NCI-H446 treated with DMSO at 0.1 percent for 48 hours (cell line): ENCODE measurements at places on chromosomes 6 and 20.

- DNase-seq = no peak
Measured at GRCh38 chr6:15502446-15503345, 160.1 kb downstream of the DTNBP1 start.

- DNase-seq = no peak
Measured at GRCh38 chr20:63500151-63500901, 1.4 kb upstream of the EEF1A2 start.

DNA sequence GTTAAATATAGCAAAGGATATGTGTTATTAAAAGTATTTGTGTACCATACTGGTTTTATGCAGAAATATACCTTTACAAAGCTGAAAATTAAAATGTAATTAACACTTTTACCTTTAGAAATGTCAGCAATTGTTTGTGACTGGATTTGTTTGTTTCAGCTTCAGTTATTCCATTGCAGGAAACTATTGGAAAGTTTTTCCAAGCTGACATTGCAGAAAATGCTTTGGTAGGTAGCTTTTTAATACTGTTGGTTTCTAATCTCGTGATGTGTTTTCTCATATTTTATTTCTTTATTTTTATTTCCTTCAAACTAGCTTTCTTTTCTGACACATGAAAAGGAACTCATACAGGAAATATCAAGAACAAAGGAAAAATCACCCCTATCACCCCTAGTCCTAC, 8.2 kb downstream of the NDUFAF5 start:
- no peak for DNase-seq

- no peak for DNase-seq
Measured at GRCh38 chr20:34268851-34269636, 27.8 kb downstream of the ASIP start.

- DNase-seq = no peak
Measured at GRCh38 chr20:48711044-48711428, 116.8 kb downstream of the PREX1 start.

GRCh38 chr6:144134737-144135136, 15.6 kb upstream of the STX11 start:
- DNase-seq = no peak

GRCh38 chr6:718345-718744, 25.4 kb upstream of the EXOC2 start:
- DNase-seq = no peak

GRCh38 chr6:90105506-90106170, 191.0 kb downstream of the BACH2 start:
- DNase-seq = no peak

DNA sequence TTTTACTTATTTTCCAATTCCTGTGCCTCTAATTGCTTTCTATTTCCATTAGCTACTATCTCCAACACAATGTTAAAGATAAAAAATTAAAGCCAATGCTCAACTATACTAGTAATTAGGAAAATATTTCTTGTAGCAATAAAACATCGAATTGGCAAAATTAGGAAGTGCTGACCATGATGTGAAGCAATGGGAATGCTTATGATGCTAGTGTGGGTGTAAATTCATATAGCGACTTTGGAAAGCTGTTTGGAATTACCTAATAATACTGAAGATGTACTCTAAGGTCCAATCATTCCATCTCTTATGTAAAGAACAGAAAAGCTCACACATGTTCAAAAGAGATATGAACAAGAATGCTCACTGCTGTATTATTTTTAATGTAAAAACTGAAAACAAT, 78.2 kb downstream of the UBE3D start:
- no peak for DNase-seq

GRCh38 chr20:62760856-62761758, 35.2 kb upstream of the MRGBP start:
- no peak for DNase-seq

DNA sequence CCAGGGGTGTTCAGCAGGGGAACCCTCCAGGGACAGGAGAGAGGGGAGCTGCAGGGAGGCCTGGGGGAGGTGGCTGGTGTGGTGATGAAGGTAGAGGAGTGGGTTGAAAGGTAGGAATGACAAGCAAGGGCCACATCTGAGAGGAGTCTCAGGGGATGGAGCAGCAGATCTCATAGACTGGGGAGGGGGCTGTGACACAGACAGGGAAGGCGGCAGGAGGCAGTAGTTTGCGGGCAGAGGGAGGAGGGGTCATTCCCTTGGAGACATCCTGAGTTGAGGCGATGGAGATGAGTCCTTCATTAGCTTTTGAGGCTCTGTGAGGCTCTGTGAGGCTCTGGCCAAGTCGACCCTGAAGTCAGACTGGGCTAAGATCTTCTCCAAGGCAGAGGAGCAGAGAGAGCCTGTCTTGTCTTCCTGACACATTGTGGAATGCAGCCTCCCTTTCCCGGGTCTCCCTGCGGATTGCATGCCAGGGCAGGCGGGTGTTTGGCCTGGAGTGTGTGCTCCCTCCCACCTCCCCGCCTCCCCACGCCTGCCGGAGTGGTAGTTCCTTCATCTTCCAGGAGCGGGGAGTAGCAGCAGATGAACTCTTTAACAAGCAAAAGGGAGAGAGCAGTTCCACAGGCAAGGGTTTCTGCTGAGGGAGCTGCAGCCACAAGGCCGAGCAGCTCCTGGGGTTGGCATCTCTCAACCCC, 34.3 kb upstream of the MLN start:
- no peak for DNase-seq

DNA sequence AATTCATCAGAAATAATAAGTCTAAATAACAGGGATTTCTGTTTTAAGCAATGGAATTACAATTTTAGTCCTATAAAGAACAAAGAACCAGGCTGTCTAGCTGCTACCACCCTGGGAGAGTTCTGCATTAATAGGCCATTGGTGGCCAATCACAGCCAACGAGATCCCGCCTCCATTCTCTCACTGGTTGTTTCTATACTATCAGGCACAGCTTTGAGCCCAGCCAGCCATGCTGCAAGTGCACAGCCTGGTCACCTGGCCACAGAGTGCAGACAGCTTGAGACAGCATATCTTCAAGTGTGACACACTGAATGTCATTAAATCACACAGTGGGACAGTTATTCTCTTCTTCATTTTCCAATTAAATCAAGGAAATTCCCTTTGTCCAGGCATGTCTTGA, 16.1 kb upstream of the RAB22A start:
- DNase-seq = no peak

- DNase-seq = no peak
Measured at GRCh38 chr6:121236984-121237383, 97.3 kb downstream of the TBC1D32 start.

- no peak for DNase-seq
Measured at GRCh38 chr20:23366384-23366783, 4.4 kb downstream of the GZF1 start.

DNA sequence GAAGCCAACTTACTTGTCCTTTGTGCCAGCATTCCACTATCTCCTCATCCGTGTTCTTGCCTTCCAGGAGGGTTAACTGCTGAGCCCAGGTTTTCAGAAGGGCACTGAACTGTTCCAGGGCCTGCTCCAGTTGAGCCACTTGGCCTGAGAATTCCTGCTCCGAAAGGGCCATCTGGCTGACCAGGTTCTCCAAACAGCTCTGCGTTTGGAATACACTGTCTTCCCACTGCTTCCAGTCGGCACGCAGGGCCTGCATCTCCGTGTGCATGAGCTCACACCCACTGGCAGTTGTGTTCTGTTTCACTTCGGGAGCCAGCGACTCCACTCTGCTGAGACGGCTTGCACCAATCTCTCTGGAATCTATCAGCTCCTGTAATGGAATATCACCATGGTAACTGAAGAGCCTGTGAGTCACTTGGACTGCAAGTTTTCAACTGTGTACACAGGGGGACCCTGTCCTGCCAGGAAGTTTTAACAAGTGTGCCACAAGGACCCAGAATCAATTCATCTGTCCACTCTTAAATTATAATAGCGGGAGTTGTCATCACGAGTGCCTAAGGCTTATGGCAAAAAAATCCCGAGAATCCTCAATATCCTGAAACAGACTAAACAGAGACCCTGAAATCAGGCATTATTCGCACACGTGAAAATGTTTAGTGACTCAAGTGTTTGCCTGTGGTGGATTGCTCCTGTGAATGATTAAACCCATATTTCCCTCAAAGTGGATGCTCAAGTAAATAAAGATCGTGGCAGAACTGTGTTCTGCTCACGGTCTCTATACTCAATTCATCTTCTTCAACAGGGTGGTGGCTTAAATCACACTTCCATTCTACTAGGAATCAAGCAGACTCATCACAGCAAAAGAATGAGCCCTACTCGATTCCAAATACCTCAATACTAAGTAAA, 255.9 kb downstream of the SYNE1 start:
- no peak for DNase-seq

GRCh38 chr20:19381947-19382346, 169.5 kb downstream of the SLC24A3 start:
- DNase-seq = peak; percentile 32

- no peak for DNase-seq
Measured at GRCh38 chr6:33705955-33706725, 5.4 kb downstream of the UQCC2 start.

DNA sequence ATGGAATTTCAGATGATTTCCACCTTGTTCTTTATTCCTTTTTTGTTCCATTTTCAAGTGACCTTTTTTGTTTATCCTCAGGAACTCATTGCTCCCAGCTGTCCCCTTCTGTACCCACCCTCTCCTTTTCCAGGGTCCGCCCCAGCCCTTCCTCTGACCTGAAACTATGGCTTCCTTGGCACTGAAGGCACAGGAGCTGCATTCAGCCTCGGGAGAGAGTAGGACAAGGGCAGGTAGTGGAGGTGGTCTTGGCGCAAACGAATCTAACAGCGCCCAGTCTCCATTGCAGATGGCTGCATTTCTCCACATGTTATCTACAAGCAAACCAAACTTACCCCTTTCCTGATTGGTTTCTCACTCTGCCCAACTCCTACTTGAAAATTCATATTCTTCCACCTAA, 8.8 kb upstream of the ULBP2 start:
- no peak for DNase-seq

DNA sequence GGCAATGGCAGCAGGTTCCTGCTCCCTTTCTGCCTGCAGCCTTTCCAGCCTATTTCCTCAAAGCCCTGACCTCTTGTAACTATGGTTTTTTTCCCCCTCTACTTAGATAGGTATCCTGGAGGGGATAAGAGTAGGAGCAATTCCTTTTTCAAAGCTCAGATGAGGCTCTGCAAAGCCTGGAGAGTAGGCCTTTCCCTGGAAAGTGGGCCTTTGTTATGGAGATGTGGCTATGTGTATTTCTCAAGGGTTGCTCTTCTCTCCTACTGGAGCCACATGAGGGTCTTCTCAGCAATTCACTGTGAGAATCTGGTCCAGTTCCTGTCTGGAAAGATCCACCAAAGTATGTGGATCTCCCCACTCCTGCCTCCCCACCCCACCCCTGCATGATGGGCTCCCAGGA, 96.0 kb downstream of the DTD1 start:
- no peak for DNase-seq

- DNase-seq = no peak
Measured at GRCh38 chr6:131976545-131977061, 25.4 kb upstream of the CCN2 start.

- no peak for DNase-seq
Measured at GRCh38 chr6:166713434-166714186, 86.6 kb upstream of the RPS6KA2 start.

DNA sequence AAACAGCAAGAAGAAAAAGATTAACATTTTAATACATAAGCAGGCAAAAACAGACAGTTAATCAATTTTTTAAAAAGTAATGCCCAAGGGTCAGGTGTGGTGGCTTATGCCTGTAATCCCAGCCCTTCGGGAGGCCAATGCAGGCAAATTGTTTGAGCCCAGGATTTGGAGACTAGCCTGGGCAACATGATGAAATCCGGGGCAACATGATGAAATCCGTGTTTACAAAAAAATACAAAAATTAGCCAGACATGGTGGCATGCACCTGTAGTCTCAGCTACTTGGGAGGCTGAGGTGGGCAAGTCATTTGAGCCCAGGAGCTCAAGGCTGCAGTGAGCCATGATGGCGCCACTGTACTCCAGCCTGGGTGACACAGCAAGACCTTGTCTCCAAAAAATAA, 94.1 kb upstream of the DST start:
- DNase-seq = no peak

- DNase-seq = no peak
Measured at GRCh38 chr20:59151391-59151790, 12.2 kb upstream of the ZNF831 start.

DNA sequence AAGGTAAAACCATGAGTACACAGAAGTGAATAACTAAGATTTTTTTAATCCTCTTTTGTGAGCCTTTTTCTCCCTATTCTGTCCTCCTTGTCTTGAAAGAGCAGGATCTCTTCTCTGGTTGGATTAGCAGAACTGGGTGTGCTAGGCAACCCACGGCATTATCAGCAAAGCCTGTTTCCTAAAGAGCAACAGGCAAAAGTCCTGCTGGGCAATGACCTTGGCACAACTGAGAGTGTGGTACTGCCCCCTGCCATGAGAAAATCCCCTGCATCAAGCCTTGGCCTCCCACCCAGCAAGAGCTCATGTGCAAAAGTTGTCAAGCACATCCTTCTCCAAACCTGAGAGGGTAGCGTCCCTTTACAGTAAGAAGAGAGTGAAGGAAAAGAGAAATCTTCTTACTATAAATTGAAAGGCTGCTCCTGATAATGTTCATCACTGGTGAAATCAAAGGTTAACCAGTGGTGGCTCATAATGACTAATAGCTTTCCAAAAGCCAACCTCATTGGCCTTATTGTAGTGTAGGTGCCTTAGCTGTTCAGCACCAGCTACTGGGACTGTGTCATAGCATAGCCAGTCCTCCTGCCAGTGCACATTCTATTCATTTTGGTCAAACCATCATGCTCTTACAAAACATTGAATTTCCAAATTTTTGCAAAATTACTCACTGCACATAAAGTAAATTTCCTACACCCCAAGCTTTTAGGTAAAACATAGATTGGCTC, 17.1 kb downstream of the KIF6 start:
- no peak for DNase-seq

GRCh38 chr6:134967711-134968110, 17.8 kb upstream of the ALDH8A1 start:
- no peak for DNase-seq

- no peak for DNase-seq
Measured at GRCh38 chr6:44266347-44266746, 996 bp upstream of the NFKBIE start.

DNA sequence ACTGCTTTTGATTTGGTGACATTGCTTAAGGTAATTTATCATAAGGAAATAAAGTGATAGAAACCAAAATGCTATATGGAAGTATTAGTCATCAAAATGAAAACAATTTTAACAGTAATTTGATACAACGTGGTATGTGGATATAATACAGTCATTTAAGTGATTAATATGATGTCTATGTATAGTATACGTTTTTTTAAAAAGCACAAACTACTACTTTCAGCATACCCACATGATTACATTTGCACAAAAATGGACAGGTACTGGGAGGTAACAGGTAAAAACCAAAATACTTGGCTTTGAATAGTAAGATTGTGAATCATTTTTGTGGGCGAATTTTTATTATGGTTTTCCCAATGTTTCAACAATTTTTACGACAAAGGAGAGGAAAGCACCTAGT, 97.6 kb downstream of the OGFRL1 start:
- DNase-seq = no peak

DNA sequence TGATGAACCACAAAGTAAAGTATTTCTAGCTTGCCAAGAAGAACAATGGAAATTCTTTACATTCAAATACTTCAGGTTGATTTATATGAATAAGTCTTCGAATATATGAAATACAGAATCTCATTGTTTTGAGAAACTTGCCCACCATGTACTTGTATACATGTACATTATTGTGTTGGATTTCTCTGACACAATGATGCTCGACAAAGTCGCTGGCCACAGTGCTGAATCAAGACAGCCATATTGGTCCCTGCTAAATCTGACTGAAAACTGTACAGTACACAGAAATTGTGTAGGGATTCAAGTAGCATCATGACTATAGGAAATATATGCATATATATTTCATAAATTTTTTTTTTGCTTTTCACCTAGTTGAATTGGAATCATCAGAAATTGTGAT, 13.1 kb upstream of the LIN28B start:
- peak; percentile 45 for DNase-seq

GRCh38 chr20:59340201-59340885, 39.9 kb downstream of the EDN3 start:
- no peak for DNase-seq
